ENCODE measurements at places on chromosomes 4 and X.

DNA sequence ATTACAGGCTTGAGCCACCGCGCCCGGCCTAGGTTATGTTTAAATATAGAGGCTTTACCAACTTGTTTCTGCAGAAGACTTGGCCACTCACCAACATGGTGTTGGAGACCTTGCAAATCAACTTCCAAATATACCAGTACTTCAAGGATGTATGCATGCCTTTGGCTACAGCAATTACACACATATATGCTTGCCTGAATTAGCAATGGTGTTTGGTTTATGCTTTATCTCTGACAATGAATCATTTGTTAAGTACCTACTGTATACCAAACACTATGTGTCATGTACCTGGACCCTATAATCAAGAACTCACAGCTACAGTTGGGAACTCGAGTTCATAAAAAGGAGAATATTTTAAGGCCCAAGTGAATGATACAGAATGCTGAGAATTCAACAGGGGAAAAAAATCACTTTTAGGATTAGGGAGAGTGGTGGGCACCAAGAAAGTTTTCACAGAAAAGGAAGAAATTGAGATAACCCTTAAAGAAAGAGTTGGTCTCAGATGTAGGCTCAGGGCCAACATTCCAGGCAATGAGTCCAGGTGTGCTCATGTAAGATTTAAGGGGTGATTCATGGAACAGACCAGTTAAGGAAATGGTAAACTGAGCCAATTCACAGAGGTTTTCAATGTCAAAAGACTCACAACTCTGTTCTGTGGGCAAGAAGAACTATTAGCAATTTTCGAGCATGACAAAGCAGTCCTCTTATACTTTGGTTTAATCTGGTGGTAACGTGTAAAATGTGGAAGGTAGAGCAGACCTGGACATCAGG is 98.9 kb downstream of the BCOR start:
- no peak for DNase-seq

DNA sequence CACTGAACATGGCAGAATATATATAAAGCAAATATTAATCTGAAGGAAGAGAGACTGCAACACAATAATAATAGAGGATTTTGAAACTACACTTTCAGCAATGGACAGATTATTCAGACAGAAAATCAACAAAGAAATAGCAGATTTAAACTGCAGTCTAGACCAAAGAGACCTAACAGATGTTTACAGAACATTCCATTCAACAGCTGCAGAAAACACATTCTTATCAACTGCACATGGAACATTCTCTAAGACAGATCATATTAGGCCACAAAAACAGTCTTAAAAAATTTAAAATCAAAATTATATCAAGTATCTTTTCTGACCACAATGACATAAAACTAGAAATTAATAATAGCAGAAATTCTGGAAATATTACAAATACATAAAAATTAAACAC is 27.1 kb downstream of the CENPE start:
- DNase-seq: no peak

GRCh38 chr4:172245516-172245915 is 432.3 kb downstream of the GALNTL6 start:
- no peak for DNase-seq

- DNase-seq: no peak
Measured at GRCh38 chr4:55343887-55344286, 2.2 kb upstream of the SRD5A3 start.

DNA sequence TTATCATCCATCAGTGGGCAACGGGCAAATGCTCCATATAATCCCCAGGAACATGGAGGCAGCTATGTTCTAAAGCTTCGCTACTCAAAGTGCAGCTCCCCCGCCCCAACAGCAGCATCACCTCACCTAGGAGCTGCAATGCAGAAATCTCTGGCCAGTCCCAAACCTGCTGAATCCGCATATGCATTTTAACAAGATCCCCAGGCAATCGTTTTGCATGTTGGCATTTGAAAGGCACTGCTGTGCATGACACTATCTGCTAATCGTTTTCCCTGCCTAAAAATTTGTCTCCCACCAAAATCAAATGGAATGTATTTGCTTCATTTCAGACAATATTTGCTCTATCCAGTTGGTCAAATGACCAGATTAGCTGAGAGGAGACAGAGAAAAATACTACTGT is 15.2 kb downstream of the ADGRG2 start:
- no peak for DNase-seq

DNA sequence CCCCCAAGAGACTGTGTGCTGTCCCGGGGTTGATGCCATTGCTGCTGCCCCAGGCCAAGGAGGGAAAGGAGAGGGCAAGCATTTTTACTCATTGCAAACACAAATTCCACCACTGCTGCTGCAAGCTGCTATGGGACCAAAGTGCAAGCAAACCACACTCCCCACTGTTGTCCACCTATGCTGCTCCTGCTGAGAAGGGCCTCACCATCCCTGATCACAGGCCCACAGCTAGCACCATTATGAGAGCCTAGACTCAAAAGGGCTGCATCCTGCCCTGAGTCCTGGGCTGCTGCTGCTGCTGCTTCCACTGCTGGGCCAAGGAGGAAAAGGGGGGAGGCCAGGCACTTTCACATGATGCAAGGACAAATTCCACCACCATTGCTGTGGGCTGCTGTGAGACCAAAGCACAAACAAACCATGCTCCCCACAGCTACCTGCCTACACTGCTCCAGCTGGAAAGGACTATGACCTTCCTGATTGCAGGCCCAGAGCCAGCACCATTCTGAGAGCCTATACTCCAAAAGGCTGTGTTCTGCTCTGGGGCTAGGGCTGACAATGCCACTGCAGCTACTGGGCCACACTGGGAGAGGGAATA is 218.2 kb upstream of the ZCCHC13 start:
- DNase-seq: no peak

DNA sequence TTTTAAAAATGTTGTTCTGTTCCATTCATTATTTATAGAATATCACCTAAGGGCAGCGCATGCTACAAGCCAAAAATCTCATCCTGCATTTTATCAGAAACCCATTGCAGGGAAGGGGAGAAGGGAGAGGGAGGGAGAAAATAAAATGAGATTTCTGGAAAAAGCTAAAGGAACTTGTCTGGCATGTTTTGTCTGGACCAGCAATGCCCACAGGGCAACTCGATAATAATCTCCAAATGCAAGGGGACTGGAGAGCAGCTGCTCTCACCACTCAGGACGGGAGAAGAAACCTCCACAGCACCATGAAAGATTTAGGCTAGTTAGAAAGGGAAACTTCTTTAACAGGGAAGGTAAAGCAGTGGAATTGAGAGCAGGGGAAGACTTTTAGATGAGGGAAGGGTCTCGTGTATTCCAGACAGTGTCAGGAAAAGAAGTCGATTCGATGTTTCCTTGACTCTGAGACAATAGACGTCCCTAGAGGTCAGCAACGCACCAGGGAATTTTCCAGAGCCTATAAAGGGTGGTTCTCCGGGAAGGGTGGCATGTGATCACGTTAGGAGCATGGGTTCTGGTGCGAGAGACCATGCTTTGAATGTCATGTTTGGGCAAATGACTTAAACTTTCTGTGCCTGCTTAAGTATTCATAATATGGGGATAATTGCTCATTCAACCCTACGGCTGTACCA is 132.2 kb upstream of the NDP start:
- no peak for DNase-seq

GRCh38 chr4:153166716-153167501 is 37.3 kb upstream of the TRIM2 start:
- no peak for DNase-seq

- DNase-seq: no peak
Measured at GRCh38 chr4:159252491-159252890, 149.6 kb downstream of the RAPGEF2 start.

GRCh38 chr4:37946503-37947179 is 13.6 kb upstream of the PTTG2 start:
- no peak for DNase-seq

DNA sequence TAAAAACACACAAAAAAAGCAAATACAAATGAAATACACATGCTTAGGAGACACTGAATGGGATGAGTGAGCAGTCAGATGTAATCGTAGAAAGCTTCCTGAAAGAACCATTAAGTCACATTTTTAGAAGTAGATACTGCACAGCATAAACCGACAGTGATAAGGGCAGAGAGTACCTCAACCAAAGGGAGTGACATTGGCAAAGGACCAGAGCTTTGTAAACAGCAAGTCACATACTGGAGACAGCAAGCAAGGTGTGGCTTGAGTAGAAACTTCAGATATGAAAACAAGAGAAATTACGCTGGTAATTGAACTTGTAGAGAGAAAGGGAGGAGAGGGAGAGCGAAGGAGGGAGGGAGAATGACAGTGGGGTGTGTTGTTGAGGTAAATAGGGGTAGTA is 92.0 kb downstream of the CHRDL1 start:
- no peak for DNase-seq

DNA sequence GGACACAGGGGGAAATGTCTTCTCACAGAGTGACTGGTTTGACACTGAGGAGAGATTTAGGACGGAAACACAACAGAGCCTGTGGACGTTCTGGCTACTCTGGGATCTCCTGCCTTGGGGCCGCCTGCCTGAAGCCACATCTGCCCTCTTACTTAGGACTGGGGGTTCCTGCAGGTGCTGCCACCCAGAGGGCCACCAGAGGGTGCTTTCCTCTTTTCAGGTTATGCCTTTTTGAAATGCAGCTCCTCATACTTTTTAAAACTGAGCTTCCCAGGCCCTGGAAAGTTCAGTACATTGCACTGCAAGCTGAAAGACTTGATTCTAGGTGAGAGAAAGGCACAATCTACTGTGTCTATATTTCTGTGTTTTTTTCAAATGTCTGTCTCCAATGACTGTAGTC is 92.2 kb upstream of the PGRMC2 start:
- DNase-seq: no peak

GRCh38 chrX:18733287-18733686 is 25.8 kb downstream of the PPEF1 start:
- DNase-seq: no peak

- no peak for DNase-seq
Measured at GRCh38 chrX:146921204-146921603, 106.7 kb upstream of the CXorf51A start.

- DNase-seq: no peak
Measured at GRCh38 chrX:17602245-17602644, 135.0 kb upstream of the SCML1 start.

GRCh38 chr4:108570993-108571569 is 49.3 kb upstream of the RPL34 start:
- no peak for DNase-seq

DNA sequence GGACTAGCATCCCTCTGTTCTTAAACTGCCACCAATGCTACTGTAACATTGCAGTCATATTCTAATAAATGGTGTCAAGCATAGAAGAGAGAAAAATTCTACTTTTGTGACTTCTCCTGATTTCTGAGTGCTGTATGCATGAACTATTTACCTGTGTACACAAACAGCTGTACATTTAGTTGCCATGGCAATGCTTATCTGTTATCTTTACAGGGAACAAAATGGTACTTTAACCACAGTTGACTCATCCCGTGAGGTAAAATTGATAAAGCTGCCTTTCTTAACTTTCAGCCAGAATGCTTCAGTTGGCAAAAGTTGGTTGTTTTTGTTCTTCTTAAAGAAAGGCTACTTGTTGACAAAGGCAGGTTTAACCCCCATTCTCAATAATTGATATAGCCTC is 587.5 kb upstream of the MAGEB2 start:
- no peak for DNase-seq

DNA sequence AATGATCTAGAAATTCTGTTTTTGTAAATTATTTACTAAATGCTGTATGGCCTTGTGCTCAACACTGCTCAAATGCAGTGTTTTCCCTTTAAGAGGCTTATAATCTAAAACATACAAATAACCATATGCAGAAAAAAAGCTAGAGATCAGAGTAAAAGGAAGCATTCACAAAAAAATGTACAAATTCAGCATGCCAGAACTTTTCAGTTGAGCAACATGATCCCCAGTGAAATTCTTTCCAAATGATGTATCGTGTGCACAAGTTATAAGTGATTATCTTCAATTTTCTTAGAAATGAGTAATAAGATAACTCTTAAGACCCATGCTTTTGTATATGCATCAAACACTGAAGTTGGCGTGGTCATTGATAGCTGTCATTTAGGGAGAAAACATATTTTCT is 5.0 kb downstream of the GPC3 start:
- DNase-seq: no peak

DNA sequence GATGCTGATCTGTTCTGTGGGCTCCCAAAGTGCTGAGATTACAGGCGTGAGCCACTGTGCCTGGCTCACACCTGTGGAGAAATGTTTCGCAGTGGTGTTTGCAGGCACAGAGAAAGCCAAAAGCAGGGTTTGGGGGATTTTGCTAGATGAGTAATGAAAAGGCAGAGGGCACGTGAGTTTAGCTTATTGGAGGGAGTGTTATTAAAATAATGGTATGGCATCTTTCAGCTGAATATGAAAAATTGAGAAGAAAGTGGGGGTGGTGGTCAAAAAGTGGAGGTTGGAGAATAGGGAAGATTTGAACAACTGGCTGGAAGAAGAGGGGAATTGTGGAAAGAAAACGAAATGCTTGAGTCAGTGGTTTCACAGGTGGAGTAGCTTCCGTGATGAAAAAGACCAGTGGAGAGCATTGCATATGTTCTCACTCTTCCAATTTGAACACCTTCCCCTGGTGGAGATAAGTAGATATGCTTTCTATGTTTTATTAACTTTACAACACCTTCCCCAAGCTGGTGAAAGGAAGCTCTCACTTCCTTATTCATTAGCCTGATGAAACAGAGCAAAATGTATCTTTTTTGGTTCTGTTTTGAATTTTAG is 1.1 kb upstream of the CHST7 start:
- no peak for DNase-seq

GRCh38 chr4:126727461-126727860 is 905.3 kb upstream of the INTU start:
- no peak for DNase-seq

DNA sequence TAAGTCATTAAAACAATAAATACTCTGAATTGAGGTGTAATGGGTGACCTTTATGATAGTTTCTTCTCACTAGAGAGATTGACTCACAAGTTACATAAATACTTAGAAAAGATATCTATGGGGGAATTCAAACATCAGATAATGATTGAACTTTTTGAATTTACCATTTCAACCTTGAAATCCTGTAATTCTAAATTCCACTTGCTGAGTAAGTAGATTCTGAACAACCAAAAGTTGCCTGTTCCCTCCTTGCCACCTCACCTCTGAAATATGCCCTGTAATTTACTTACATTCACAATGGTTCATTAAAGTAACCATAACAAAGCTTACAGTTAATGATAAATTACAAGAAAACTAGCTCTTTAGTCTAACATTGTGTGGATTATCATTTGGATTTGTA is 43.3 kb upstream of the SLC39A8 start:
- DNase-seq: no peak

DNA sequence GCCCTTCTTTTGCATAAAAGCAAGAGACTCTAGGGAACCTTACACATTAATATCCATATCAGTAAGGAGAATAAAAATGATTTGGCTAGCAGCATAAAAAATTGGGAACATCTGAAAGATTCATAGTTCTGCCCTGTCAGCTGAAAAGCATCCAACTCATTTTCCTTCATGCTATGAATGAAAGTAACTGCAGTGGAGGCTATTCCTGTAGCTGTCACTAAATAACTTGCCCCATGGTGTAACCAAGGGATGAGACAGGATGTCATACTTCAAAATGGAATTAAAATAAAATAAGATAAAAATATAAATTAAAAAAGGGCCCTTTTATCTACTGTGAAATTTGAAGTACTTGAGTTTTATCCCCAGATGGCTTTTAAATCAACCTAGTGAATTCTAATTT is 878.8 kb downstream of the C4orf33 start:
- DNase-seq: no peak

All from naive thymus-derived CD8-positive, alpha-beta T cell (primary cell).